Neural crest cell (in vitro differentiated cells): ENCODE measurements at places on chromosomes 13 and 19.

DNA sequence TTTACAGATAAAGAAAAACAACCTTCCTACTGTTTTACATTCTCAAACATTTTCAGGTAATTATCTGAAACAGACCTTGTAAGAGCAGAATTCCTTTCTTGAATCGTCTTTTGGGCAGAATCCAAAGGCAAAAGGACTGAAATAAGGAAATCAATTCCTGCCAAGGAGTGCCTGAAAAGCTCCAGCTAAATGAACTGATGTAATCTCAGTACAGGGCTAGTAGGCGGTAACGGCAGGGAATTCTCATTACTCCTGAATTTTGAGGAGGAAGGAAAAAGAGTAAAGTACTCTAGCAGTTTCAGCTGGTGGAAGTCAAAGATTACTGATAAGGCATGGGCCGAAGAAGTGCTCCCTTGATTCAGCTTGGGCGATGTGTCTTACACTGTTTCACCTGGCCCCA, 168.4 kb downstream of the PCDH9 start:
- no peak for DNase-seq

DNA sequence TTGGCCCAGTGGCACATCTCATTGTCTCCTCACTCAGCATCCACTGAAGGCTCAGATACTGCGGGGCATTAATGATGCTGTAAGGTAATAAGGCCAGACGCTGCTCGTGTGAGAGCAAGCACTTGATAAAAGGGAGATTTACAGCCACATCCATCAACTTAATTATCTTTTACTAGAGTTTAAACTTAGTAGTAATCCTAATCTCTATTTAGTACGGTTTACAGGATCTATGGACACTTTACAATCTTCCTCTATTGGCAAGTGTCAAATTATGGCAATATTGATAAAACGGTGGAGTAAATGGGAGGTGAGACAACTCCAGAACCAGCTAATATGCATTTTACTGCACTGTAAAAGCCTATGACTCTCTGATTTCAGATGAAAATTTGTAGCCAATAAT, 192.7 kb upstream of the GPR12 start:
- DNase-seq: no peak

GRCh38 chr19:56718231-56718630, 46.7 kb upstream of the ZNF835 start:
- DNase-seq: no peak

GRCh38 chr19:610801-611480, 21.3 kb downstream of the HCN2 start:
- no peak for DNase-seq

GRCh38 chr13:111184458-111185401, 69.6 kb downstream of the ARHGEF7 start:
- no peak for DNase-seq

DNA sequence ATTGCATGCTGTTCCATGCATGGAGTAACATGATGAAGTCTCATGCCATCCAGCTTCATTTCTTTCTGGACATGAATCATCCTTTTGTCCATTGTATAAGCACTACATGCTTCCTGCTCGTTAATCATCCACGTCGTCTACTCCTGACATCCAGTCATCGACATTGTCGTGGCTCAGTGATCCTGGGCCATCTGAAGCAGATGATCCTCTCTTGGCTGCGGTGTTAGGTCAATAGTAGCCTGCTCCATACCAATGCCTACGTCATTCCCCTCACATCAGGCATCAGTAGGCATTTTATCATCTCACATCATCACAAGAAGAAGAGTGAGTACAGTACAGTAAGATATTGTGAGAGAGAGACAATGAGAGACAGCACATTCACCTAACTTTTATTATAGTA, 7.9 kb upstream of the MYO16 start:
- DNase-seq: no peak

- no peak for DNase-seq
These were observed 1315.4 kb downstream of the PCDH9 start for GRCh38 chr13:65914716-65915115.
